Small intestine (tissue), 16 donors: ENCODE measurements at places on chromosomes 2 and 18. TPM values are rescaled to one million over a fixed set of nuclear protein-coding genes. Genes with fewer than 3 reads are reported as not detected.

GRCh38 chr2:211114826-211115455 is 558.5 kb downstream of the CPS1 start:
- DNase-seq, result no peak
- H3K4me3 ChIP-seq, result no peak overlapping the region
- H3K27me3 ChIP-seq, result no peaks in the 10 kb centered on the region
- no peaks in the 10 kb centered on the region for H3K4me1 ChIP-seq

GRCh38 chr2:198791623-198792022 is 666.1 kb downstream of the SATB2 start:
- H3K4me3 ChIP-seq, result no peak overlapping the region
- H3K27ac ChIP-seq, result no peak overlapping the region
- no peaks in the 10 kb centered on the region for H3K36me3 ChIP-seq

GRCh38 chr18:80167331-80167730 is 58.3 kb downstream of the ADNP2 start:
- no peak for DNase-seq
- no peak overlapping the region for H3K27ac ChIP-seq
- no peaks in the 10 kb centered on the region for H3K36me3 ChIP-seq
- H3K4me3 ChIP-seq, result no peak overlapping the region
- H3K27me3 ChIP-seq, result no peaks in the 10 kb centered on the region

DNA sequence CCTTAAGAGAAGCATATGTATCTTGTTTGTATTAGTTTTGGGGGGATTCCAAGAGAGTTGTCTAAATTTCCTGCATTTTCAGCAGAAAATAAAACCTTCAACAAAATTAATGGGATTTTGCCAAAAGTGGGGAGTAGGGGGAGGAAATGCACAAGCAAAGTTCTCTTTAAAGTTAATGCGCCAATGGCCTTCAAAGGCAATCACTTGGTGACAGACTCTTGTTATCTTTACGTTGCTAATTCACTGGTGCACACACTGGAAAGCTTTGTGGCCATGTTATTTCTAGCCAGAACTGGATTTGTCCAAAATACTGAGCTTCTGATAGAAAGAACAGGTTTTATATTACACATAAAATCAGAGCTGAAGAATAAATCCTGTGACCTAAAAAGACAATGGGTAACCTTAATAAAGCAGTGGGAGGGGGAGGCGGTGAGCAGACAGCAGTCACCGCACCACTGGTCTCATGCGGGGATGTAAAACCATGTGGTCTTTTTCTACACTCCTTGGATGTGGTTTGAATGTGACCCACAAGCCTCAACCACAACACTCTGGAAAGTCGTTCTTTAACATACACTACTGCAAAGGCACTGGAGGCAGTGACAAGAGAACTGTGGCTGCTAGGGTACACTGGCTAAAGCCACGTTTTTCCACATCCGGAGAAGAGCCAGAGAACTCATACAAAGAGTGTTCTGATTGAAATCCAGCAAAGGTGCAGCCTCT is 176.9 kb upstream of the SMAD7 start:
- H3K27ac ChIP-seq, result no peak overlapping the region
- no peak overlapping the region for H3K4me3 ChIP-seq

DNA sequence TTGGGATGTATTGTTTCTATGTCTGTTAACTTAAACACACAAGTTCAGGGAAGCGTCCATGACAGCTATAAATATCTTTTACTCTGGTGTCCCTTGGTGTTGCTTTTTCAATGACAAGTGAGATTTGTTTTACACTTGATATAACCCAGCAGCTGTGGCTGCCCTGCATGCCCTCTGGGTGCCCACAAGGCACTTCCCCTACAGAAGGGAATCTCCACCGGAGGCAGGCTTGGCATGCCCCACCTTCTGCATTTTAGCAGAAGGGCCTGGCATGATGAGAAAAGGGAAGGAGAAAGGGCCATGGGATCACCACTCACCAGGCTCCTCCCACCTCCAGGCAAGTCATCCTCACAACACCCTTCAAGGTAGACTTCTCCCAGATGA is 68.7 kb downstream of the TMEM247 start:
- no peak for DNase-seq
- peaks cover 8% of the 10 kb centered on the region for H3K4me1 ChIP-seq
- no peak overlapping the region for H3K27ac ChIP-seq

DNA sequence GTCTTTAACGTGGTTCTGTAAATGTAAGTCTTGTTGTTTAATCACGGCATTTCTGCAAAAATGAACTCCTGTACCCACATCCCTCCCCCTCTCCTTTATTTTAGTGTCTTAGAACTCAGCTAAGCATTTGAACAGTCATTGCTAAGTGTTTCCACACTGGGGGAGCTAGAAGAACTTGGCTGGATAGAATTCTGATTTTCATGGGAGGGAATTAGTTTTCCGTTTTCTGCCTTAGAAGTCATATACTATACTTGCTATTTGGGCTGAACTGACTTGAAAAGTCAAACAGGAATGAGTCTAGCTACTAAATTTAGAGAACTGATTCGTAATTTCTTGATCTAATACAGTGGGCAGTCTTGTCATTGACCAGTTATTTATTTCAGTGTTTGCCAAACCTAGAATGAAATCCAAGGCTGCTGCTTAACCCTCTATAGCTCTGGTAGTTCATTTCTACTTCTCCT is 61.1 kb downstream of the FMNL2 start:
- no peaks in the 10 kb centered on the region for H3K4me1 ChIP-seq
- no peak overlapping the region for H3K4me3 ChIP-seq
- no peaks in the 10 kb centered on the region for H3K36me3 ChIP-seq
- no peak for DNase-seq

DNA sequence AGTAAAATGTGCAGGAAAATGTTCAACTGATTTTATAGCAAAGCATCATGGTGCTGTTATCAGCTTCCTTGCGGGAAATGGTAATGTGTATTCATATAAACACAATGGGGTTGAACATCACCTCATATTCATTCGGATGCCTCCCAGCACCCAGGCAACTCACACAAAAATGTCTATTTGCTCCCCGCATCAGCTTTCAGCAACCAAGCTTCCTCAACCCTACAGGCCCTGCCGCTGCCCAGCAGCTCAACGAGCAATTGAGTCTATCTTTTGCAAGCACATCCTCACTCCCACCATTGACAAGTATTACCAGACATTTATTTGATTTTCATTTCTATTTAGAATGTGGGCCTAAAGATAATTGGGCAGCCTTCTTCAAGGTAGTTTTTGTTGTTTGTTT is 2161.4 kb upstream of the PIK3C3 start:
- H3K4me3 ChIP-seq, result no peak overlapping the region
- DNase-seq, result no peak
- H3K4me1 ChIP-seq, result no peaks in the 10 kb centered on the region
- H3K27ac ChIP-seq, result no peak overlapping the region
- no peaks in the 10 kb centered on the region for H3K36me3 ChIP-seq

DNA sequence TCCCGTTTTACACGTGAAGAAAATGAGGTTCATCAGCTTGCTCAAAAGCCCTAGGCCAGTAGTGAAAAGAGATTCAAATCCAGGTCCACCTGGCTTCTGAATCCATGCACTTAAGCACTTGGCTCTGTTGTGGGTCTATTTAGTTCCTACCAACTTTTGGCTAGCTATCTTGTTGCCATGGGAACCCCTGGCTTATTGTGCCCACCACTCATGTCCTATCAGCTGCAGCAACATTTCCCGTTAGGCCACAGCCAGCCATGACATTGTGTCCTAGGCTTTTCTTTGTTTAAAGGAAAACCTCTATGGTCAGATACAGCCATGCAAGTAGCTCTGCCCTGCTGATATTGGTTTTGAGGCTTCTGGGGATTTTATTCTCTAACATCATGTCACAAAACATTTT is 49.8 kb downstream of the PLEK start:
- no peak overlapping the region for H3K27ac ChIP-seq
- H3K4me1 ChIP-seq, result no peaks in the 10 kb centered on the region
- H3K4me3 ChIP-seq, result no peak overlapping the region
- DNase-seq, result no peak
- no peaks in the 10 kb centered on the region for H3K27me3 ChIP-seq

DNA sequence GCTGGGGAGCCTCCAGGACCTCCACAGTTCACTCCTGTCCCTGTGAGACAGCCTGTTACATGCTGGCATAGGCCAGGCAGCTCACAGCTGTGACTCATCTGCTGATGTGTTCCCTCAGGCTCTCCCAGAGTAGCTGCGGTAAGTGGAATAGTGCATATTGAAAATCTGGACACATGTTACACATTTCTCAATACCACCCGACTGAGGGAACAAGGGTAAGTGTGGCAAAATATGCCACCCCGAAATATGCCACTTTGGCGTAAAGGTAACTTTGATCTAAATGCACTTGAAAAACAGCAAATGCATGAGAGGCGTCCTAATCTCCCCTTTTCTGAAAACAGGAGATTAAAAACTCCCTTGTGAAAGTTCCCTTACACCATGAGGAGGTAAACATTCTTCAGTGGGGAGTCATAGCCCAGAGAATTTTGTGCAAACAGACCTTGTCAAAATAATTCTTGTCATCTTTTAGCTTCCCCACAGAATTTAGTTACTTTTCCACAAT is 557.9 kb downstream of the CCDC85A start:
- H3K4me3 ChIP-seq, result no peak overlapping the region
- H3K36me3 ChIP-seq, result no peaks in the 10 kb centered on the region
- H3K4me1 ChIP-seq, result no peaks in the 10 kb centered on the region
- DNase-seq, result no peak
- no peak overlapping the region for H3K27ac ChIP-seq

- H3K4me1 ChIP-seq, result no peaks in the 10 kb centered on the region
- H3K4me3 ChIP-seq, result no peak overlapping the region
- DNase-seq, result no peak
- H3K27me3 ChIP-seq, result peaks cover 60% of the 10 kb centered on the region
- no peak overlapping the region for H3K27ac ChIP-seq
Measured at GRCh38 chr2:26564121-26564644, 77.0 kb downstream of the CIB4 start.

GRCh38 chr18:3422905-3423304 is 27.1 kb upstream of the TGIF1 start:
- H3K4me1 ChIP-seq, result peaks cover 10% of the 10 kb centered on the region
- no peaks in the 10 kb centered on the region for H3K27me3 ChIP-seq
- no peak overlapping the region for H3K27ac ChIP-seq
- no peak for DNase-seq
- no peak overlapping the region for H3K4me3 ChIP-seq
- H3K36me3 ChIP-seq, result no peaks in the 10 kb centered on the region

DNA sequence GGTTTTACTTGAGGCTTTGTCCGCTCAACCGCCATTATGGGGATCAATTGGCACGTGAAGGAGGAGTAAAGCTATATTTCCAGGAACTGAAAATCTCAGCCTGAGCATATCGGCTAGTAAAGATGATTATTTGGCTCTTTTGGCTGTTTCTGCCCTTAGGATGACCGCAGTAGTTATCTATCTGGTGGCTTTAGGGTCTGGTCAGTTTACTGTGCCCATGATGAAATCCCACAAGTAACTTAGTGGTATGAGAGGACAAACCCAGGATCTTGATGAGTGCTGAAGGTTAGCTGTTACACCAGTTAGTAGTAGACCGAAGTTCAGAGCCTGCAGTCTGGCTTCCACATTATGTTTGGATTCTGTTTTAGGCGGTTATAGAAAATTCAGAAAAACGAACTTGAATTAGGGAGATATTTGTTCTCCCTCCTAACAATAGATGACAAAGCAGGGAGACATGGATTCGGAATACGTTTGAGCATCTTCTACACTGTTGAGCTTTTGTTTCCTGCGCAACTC is 1.2 kb downstream of the MAT2A start:
- no peaks in the 10 kb centered on the region for H3K27me3 ChIP-seq
- peaks cover 19% of the 10 kb centered on the region for H3K36me3 ChIP-seq
- H3K4me3 ChIP-seq, result peak overlapping the region; percentile 62
- DNase-seq, result peak; percentile 55
- H3K4me1 ChIP-seq, result peaks cover 9% of the 10 kb centered on the region

- no peak for DNase-seq
- H3K27me3 ChIP-seq, result no peaks in the 10 kb centered on the region
- no peak overlapping the region for H3K27ac ChIP-seq
- no peaks in the 10 kb centered on the region for H3K36me3 ChIP-seq
- no peak overlapping the region for H3K4me3 ChIP-seq
Measured at GRCh38 chr2:234048049-234048448, 2.5 kb upstream of the SPP2 start.

DNA sequence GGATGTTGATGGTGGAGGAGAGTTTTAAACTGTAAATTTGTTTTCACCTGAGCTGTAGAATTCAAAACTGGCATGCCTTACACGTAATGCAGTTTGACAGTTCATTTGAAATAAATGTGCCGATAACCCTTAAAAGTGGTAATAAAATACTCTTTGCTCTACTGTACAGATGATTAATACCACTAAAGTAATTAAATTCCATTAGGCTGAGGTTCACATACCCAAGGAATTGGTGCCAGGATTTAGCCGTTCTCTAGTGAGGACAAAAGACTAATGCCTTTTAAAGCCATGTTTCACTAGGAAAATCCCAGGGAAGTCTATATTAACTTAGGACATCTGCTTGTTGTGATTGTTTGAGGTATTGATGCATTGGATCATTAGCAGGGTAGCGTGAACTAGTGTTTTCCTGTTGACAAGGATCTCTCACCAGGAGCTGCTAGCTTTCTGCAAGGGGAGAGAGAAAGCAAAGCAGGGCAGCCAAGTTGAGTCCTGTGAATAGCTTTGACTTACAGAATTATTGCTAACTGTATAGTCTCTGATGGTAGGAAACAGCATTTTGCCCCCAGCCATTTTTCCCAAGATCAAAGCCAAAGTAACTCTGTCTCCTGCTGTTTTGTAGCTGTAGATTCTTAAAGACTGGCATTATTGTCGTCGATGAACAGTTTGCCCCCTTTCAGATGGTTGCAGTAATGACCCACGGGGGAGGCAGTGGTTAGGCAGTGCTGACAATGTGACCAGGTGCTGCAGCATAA is 280.9 kb upstream of the FANCL start:
- no peaks in the 10 kb centered on the region for H3K27me3 ChIP-seq
- H3K27ac ChIP-seq, result no peak overlapping the region
- H3K36me3 ChIP-seq, result no peaks in the 10 kb centered on the region
- H3K4me3 ChIP-seq, result no peak overlapping the region
- no peaks in the 10 kb centered on the region for H3K4me1 ChIP-seq
- DNase-seq, result no peak

DNA sequence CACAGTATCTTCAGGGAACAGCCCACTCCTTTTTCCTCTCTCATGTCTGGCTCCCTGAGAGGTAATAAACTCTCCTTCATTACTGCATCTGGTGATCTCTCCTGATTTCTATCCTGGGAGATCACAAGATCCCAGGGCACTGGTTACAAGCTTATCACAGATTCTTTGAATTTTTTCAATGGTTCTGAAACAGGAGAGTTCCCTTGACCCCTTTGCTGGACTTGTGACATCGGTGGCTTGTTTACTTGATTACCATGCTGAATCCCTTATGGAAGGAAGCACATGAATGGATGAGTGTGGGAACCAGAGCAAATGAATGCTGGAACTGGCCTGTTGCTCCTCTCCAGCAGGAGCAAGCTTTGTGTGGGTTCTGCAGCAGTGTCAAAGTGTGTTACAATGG is 67.2 kb upstream of the HNMT start:
- DNase-seq, result peak; percentile 14
- H3K27me3 ChIP-seq, result no peaks in the 10 kb centered on the region
- no peak overlapping the region for H3K4me3 ChIP-seq
- no peaks in the 10 kb centered on the region for H3K36me3 ChIP-seq

GRCh38 chr2:40032650-40033319 is 253.7 kb upstream of the THUMPD2 start:
- H3K4me3 ChIP-seq, result no peak overlapping the region
- H3K27ac ChIP-seq, result no peak overlapping the region
- DNase-seq, result no peak
- H3K27me3 ChIP-seq, result no peaks in the 10 kb centered on the region
- H3K4me1 ChIP-seq, result no peaks in the 10 kb centered on the region

- no peak for DNase-seq
- H3K27me3 ChIP-seq, result no peaks in the 10 kb centered on the region
- no peak overlapping the region for H3K27ac ChIP-seq
- peaks cover 7% of the 10 kb centered on the region for H3K4me1 ChIP-seq
- no peak overlapping the region for H3K4me3 ChIP-seq
Measured at GRCh38 chr2:65050931-65051330, 5.3 kb upstream of the CEP68 start.

Gene BCL11A
- 17.2 TPM for polyA plus RNA-seq

Gene FBXO36
- 1.9 TPM for polyA plus RNA-seq

Gene EGR4
- 0.01 TPM for polyA plus RNA-seq

Gene ABCG5
- polyA plus RNA-seq, result 233 TPM

Gene KCNJ3
- polyA plus RNA-seq, result 3.0 TPM
